ENCODE measurements at places on chromosomes 6 and 20.

- peak; percentile 63 for DNase-seq
Observed at GRCh38 chr6:152089992-152090391, 282.5 kb downstream of the ESR1 start.

GRCh38 chr20:60628749-60629148 lies 623.3 kb upstream of the CDH4 start:
- no peak for DNase-seq

GRCh38 chr20:4728120-4728760 lies 6.5 kb downstream of the PRND start:
- peak; percentile 50 for DNase-seq

GRCh38 chr6:166236596-166236995 lies 68.9 kb upstream of the TBXT start:
- no peak for DNase-seq

DNA sequence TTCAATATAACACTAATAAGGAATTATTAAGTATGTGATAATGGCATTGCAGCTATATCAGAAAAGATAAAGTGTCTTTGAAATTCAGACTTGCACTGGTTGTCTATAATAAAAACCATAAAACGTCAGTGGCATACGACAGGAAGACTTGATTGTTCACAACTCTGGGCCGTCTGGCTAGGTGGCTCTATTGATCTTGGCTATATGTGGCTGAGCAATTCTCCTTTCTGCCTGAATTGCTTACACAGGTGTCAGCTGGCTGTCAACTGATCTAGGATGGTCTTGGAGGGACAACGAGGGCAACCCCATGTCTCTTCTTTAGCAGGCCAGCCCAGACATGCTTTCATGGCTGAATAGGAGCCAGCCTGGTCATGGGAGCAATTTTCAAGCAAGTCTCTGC lies 359.1 kb downstream of the QKI start:
- no peak for DNase-seq

DNA sequence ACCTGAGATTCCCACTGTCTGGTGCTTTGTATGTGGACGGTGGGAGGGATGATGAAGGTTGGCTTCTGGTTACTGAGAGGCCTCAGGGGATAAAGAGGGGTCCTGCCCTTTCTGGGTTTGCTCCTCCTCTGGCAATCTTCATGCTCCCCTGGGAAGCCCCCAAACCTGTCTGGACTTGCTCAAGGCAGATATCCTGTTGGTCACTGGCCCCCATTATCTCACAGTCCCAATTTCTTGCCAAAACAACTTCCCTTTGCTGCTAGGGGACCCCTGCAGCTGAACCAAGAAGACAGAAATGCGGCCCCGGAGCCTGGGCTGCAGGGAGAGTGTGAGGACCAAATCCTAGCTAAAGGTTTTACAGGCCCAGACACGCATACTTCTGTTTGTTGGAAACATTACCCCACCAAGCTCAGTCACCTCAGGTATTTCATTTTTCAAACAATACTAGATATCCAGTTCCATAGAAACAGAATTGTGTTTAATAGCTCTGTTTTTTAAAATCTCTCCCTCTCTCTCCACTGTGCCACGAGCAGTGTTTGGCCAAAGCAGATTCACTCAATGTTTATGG lies 63.4 kb upstream of the MRPS10 start:
- no peak for DNase-seq

GRCh38 chr6:162785632-162786242 lies 58.0 kb downstream of the PACRG start:
- DNase-seq: no peak

DNA sequence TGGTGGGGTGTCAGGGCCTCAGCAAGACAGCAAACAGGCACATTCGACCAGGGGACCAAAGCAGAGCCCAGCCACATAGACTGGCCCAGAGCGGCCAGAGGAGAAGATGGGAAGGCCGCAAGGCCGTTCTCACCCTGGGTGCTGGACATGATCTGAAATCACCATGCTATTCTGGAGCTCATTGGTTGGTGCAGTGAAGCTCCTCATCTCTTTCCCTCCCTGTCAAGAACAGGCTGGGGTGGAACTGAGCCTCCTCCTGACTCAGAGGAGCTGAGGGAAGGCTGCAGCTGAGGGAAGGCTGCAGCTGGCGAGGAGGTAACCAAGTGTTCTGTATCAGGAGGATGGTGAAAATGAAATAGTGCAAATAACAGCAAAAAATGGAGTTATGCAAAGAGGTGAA lies 80.0 kb downstream of the AKAP7 start:
- no peak for DNase-seq

GRCh38 chr20:8117636-8118035 lies 14.4 kb upstream of the PLCB1 start:
- no peak for DNase-seq

DNA sequence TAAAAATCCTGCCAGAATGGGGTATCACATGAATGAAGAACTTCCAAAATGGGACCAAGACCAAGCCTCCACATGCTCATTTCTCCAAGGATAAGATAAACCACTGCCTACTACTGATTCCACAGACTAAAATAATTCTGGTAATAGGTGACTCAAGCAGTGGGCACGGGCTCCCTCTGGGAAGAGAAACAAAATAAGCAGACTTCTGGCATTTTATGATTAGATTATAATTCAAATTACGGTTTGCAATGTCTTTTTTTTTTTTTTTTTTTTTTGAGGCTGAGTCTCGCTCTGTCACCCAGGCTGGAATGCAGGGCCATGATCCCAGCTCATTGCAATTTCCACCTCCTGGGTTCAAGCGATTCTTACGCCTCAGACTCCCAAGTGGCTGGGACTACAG lies 16.0 kb downstream of the UQCC1 start:
- no peak for DNase-seq

DNA sequence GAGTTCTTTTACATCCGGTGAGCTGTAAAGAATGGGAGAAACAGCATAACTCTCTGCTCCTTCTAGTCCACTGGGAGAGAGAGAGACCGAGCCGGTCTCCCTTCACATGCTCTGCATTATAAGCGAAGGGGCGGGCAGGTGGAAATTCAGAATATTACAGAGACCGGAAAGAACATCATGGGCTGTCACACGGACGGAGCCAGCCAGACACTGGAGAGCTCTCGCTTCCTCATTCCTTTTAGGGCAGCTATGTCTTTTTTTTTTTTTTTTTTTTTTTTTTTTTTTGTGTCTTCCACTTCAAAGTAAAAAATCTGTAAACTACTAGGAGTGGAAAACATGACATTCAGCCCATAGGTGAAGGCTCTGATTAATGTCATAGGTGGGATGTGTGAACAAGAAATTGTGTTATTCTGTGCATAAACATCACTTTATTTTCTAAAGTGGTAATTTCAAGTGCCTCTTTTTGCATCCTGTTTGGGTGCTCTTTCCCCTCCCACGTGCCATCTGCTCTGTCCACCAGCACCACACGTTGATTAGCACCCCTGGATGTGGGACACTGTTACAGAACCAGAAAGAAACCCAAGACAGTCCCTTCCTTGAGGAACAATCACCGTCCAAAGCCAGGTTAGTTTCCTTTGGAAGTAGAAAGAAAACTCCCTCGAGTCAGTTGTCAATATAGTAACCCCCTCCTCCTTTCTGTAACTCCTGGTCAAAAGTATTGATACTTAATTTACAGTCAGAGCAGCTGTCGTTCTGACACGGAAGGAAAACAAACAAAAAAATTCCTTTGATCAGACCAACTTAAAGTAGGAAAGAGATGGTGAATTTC lies at the start of gene TAGAP:
Gene TAGAP, minus strand, starts transcription at position 93 of the 829 bp plus-strand sequence. CDS start 845 bp downstream, outside the sequence.
- peak; percentile 3 for DNase-seq

GRCh38 chr6:40378071-40378724 lies 209.0 kb downstream of the LRFN2 start:
- no peak for DNase-seq

All from PC-9 (cell line).